ENCODE measurements at places on chromosomes 11 and 22.

DNA sequence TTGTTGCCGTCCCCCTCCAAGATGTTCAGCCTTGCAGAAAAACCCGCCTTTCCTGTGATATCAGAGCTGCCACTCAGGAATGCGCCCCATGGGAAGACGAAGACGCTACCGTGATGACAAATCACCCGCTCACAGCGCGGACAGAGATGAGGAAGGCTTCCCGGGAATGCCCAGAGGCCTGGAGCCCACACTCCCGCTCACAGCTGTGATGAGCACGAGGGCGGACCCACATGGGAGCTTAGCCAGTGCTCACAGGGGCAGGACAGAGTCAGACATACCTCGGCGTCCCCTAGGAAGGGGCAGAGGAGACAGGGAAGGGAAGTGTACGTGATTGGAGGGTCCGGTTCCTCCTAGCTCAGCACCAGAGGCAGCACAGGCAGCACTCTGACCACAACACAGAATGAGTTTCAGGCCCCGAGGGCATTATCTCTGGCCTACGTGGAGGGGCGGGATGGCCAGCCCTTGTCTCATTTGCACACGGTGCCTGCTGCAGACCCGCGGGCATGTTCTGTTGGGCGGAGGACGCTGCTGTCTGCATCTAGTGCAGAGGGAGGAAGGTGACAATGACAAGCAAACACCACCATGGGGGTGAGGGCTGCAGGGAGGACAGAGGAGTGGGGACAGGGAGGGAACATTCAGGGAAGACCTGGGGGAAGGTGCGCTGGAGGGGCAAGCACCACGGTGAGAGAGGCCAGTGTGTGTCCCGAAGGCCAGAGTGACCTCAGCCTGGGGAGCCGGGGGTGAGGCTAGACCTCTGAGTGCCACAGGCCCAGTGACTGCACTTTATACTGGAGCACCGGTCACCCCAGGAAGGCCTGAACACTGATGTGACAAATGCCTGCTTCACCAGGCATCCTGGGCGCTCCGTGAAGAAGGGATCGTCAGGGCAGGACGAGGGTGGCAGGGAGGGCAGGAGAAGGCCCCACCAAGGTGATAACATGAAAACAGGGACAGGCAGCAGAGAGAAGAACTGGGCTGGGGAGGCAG is 79.6 kb downstream of the CELSR1 start:
- DNase-seq: no peak

DNA sequence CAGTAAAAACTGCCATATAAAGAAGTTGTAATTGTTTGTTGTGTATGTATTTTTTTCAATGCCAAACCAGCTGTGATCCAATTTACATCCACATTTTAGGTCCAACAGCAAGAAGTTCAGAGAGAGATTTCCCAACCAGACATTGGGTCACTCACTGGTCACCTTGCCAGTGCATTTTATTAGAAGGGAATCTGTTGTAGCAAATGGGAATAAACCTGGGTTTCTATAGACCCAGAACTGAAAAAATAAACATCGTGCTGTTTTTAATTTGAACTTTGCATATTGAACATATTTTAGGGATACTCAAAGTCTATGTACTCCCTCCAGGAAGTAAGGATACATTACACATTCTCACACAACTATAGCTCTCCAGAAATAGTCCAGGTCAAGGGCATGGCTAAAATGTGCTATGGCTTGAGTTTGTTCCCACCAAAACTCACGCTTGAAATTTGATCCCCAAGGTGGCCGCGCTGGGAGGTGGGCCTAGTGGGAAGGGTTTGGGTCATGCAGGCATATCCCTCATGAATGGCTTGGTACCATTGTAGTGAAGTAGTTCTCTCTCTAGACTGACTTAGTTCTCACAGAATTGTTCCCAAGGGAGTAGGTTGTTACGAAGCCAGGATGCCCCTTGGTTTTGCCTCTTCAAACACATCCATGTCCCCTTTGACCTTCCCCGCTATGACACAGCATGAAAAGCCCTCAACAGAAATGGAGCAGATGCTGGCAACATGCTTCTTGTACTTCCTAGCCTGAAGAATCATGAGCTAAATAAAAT is 90.9 kb downstream of the RRAS2 start:
- no peak for DNase-seq

DNA sequence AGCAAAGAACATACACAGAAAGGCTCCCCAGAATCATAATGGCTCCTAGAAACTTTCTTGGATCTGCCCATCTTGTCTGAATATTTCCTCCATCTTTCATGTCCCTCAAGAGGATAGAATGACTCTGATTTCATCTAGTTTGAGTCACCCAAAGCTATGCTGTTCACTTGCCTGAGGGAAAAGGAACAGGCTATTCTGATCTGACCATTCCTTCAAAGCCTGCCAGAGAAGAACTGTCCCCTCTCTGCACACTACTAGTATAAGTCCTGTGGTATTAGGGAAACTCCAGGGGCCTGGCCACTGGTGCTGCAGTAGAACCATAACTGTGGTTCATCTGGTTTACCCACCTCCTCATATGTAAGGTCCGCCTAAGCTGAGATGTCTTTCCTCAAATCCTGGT is 2.4 kb upstream of the PATE1 start:
- DNase-seq: no peak

DNA sequence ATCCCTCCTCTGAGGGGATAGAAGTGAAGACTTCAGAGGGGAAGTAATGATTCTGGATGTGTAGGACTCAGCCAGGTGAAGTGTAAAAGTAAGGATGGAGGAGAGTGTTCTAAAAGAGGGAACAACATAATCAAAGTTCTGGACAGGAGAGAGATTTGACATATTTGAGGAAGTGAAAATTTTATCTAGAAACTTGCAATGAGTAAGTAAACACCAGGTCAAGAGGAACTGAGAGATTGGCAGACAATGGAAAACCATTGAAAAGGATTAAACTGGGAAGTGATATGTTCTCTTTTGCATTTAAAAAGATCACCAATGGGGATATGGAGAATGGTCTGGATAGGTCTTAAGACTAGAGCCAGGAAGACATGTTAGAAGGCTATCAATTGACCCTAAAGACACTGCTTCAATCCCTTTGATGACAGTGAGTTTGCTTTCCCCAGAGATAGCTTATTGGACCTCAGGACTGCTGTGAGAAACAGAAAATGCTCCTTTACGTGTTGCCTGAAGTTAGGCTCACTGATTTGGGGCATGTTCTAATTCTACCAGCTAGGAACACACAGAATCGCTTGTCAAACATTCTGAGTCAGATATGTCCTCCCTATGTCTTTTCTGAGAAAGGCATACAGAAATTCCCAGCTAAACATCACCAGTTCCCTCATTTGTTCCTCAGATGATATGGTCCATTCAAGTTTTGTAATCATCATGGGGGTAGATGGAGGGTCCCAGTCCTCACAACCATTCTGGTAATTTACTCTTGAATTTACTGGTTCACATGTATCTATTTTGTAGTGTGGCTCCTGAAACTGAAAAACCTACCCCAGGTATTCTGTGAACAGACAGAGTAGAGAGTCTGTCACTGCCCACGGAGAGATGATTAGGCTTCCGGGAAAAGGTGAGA is 144.9 kb downstream of the MAML2 start:
- DNase-seq: no peak

- no peak for DNase-seq
Observed at GRCh38 chr11:2261436-2262230, 8.8 kb downstream of the ASCL2 start.

GRCh38 chr22:25496396-25497064 is 67.9 kb upstream of the GRK3 start:
- DNase-seq: no peak
